ENCODE measurements at places on chromosomes 3 and 15.

- DNase-seq: peak; percentile 49
These were observed 64.0 kb upstream of the PRR20G start for GRCh38 chr3:127351775-127352350.

DNA sequence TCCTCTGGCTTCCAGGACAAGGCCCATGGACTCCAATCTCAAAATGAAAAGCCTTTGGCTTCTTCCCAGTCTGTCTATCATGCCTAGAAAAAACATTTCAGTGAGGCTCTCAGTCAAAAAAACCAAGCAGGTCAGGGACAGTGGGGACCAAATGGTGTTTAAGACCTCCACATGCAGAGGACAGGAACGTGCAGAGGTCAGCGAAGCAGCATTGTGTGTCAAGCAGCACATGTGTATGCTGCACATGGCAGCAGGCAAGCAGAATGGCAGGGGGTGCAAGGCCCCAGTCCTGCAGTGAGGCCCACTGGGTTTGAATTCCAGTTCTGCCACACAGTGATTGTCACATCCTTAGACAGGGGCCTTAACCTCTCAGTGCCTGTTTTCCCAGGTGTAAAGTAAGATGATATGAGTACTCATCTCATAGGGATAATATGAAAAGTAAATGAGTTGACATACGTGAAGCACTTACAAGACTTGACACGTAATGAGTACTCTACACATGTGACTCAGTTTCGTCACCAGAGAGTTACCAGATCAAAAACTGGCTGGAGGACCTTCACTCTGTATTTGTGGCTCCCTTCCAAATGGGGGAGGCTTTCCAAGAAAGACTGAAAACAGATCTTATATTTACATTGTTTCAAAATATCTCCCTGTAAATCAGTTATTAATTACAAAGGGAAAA, 11.2 kb downstream of the STIMATE start:
- no peak for DNase-seq

GRCh38 chr3:155871746-155872158, 1.3 kb downstream of the GMPS start:
- no peak for DNase-seq

DNA sequence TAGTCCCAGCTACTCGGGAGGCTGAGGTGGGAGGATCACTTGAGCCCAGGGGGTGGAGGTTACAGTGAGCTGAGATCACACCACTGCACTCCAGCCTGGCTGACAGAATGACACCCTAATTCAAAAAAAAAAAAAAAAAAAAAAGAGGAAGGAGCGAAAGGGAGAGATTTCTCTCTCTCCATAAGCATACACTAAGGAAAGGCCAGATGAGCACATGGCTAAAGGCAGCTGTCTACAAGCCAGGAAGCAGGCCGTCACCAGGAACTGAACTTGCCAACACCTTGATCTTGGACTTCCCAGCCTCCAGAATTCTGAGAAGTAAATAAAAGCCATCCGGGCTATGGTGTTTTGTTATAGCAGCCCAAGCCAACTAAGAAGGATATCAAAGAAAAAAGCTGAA, 7.5 kb downstream of the SRGAP3 start:
- no peak for DNase-seq

DNA sequence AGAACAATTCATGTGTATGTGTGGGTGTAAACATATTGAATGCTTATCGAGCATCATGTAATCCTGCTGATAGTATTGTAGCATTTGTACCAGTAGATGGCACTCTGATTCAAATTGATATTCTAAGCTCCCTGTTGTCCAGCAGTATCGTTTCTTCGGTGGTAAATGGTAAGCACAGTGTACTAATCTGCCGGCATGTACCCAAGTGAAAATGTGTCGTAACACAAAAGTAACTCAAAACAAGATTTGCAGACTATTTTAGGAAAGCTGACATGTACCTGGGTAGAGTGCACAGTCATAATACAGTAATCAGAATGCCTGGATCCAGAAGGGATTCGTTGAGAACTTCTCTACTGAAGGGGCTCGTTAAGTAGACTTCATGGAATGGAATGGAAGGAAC, 31.7 kb upstream of the MNS1 start:
- DNase-seq: peak; percentile 76

- no peak for DNase-seq
These were observed 14.1 kb upstream of the SATB1 start for GRCh38 chr3:18439281-18439680.

- DNase-seq: no peak
These were observed 9.1 kb upstream of the C3orf22 start for GRCh38 chr3:126567696-126568438.

- no peak for DNase-seq
These were observed 58.3 kb downstream of the TASOR start for GRCh38 chr3:56624725-56625124.

GRCh38 chr15:56963710-56964109, 45.3 kb downstream of the TCF12 start:
- DNase-seq: no peak

DNA sequence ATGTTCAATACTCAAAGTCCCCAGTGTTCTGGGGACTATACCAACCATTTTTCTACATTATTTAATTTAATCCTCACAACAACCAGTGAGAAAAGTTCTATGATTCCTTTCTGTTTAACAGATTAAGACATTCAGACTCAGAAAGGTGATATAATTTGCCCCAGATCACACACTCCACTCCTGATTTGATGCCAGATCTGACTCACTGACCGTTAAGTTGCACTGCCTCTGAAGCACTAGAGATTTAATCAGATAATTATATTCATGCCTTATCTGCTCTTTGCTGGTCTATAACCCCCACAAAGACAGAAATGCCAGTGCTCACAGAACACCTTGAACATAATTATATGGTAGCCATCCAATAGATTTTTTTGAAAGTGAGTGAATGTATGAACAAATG, 501.0 kb downstream of the IGSF11 start:
- DNase-seq: no peak

DNA sequence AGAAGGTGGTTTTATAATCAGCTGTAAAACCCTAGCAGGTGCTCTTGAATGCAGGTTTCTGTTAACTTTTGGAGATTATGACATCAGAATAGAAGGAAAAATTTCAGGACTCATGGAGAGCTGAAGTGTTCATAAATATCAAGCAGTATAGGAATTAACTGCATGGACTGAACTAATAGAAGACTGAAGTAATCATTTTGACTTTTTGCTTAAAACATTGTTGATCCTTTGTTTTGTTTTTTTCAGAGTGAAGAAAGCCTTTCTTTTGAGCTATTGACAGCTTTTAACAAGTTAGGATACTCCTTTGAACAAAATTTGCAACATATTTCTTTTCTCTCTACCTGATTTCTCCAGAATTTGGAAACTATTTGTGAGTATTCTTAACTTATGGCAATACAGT, 70.6 kb upstream of the DAZL start:
- DNase-seq: no peak

DNA sequence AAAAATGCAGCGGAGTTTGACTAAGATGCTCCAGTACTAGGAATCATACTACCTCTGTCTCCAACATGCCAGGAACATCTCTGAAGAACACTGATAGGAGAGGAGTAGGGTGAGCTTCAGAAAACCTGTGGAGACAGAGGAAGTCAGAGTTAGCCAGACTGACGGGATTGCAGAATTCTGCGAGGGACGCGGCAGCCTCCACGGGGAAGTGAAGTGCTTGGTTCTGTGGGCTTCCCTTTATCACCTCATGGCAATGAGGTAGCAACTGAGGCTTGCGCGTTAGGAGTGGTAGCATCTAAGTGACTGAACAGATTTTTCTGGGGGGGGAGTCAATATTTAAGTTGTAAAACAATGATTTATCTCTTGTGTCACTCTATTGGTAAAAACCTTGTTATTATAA, 226.3 kb downstream of the MCTP2 start:
- no peak for DNase-seq

DNA sequence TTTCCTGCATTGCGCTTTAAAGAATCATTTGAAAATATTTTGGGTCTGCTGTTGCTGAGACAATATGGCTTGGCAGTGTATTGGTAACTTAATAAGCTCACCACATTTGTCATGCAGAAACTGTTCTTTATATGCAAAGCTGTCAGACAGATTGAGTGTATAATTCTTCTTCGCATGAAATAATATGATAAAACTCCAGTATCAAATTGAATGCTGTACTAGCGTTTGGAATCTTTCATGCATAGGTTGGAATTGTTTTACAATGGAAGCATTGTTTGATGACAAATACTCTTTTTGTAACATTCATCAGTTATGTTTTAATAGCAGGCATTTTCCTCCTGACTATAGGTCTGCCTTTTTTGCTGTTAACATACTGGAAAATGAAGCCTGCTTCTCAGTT, 53.8 kb downstream of the RBMS3 start:
- no peak for DNase-seq

DNA sequence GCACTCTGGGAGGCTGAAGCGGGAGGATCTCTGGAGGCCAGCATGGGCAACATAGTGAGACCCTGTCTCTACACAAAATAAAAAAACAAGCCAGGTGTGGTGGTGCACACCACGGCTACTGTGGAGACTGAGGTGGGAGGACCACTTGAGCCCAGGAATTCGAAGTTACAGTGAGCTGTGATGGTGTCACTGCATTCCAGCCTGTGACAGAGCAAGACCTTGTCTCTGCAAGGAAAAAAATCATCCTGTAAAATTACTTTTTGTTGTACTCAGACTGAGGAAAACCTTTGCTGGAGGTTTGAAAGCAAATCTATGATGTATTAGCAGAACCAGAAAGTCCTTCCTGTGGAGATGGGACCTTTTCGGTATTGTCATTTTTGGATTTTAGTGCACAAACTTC, 63.3 kb downstream of the ATP1B3 start:
- no peak for DNase-seq

DNA sequence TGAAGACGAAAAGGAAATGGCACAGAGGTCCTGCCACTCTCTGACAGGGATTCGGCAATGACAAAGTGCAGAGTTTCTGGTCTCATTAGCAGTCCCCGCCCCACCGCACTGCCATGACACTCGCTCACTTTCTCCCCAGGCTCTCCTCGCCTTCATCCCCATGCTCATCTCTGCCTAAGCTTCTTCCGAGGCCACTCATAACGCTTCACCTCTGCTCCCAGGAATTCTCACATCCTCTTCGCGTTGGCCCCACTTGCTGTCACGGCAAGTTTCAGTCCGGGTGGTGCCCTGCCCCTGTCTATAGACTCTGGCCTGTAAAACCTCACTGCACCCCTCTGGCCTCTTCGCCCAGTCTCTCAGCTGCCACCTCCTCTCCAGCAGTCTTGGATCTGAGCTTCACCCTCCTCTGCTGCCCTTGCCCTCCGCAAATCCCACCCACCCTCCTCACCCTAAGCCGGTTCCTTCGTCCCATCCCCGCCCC, 654 bp downstream of the RUBCN start:
- peak; percentile 86 for DNase-seq

- DNase-seq: no peak
These were observed 129.5 kb downstream of the KCNMB2 start for GRCh38 chr3:178665747-178666146.

DNA sequence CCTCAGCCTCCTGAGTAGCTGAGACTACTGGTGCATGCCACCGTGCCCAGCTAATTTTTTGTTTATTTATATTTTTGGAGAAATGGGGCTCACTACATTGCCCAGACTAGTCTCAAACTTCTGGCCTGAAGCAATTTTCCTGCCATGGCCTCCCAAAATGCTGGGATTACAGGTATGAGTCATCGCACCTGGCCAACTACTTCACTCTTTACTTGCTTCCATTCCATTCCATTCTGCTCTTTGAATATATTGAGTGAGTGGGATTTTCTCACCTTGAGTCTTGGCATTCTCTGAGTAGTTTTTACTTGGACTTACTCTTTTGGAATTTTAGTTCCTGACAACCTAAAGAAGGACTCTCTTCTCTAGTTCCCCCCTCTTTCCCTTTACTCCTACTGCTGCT, 93.8 kb upstream of the UNC13C start:
- no peak for DNase-seq

GRCh38 chr15:40937762-40938535, 8.8 kb downstream of the DLL4 start:
- DNase-seq: peak; percentile 59

DNA sequence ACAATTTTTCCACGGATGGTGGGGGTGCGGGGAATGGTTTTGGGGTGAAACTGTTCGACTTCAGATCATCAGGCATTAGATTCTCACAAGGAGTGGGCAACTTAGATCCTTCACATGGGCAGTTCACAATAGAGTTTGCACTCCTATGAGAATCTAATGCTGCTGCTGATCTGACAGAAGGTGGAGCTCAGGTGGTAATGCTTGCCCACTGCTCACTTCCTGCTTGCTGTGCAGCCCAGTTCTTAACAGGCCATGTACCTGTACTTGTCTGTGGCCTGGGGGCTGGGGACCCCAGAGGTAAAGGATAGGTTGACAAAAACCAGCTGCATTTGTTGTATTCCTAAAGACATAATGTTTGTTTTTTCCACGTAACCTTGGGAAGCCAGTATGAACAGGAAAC, 16.0 kb downstream of the DZIP3 start:
- no peak for DNase-seq

DNA sequence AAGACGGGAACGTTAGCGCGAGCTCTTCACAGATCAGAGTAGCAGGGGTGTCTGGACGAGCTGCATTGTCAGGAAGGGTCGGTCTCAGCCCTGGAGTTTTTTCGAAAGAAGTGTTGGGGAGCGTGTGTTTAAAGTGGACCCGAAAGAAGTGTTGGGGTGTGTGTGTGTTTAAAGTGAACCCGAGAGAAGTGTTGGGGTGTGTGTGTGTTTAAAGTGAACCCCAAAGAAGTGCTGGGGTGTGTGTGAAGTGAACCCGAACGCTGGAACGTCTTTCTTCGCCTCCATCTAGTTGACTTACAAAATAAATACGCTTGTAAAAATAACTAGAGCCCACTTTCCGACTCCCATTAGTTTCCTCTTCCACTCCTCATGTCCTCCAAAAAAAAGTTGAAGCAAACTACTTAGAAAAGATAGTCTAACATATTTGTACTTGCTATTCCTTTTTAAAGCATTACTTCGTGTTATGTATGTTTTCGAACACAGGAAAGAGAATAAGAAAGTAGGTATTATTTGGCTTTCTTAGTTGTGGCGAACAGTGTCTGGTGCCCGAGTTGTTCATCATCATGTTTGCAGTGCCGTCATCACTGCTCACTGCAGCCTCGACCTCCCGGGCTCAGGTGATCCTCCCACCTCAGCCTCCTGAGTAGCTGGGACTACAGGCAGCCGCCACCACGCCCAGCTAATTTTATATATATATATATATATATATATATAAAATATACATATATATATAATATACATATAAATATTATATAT, 1.0 kb downstream of the LRCH3 start:
- no peak for DNase-seq

DNA sequence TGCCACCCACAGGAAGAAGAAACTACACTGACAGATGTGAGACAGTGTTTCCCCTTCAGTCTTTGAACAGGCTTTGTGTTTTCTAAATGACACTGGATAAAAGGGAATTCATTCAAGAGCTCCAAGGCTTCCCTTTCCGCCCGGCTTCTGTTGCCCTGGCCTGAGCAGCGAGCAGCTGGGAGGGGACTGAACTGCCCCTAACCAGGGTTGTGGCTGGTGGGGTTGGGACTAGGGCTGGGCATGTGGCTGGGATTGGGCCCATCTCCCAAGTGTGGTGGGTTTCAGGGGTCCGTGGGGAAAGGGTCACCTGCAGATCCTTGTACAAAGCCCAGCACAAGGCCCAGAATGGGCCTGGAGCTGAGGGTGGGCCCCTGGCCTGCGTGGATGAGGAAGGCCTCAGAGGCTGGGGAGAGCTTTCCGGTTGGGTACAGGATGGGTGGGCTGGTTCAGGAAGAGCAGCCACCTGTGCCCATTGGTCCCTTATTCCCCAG, 10.4 kb downstream of the VILL start:
- DNase-seq: no peak

All from RPMI8226 (cell line).